ENCODE measurements at places on chromosomes 6 and 20.

GRCh38 chr6:17950095-17950494 is 37.3 kb downstream of the KIF13A start:
- no peak for DNase-seq

DNA sequence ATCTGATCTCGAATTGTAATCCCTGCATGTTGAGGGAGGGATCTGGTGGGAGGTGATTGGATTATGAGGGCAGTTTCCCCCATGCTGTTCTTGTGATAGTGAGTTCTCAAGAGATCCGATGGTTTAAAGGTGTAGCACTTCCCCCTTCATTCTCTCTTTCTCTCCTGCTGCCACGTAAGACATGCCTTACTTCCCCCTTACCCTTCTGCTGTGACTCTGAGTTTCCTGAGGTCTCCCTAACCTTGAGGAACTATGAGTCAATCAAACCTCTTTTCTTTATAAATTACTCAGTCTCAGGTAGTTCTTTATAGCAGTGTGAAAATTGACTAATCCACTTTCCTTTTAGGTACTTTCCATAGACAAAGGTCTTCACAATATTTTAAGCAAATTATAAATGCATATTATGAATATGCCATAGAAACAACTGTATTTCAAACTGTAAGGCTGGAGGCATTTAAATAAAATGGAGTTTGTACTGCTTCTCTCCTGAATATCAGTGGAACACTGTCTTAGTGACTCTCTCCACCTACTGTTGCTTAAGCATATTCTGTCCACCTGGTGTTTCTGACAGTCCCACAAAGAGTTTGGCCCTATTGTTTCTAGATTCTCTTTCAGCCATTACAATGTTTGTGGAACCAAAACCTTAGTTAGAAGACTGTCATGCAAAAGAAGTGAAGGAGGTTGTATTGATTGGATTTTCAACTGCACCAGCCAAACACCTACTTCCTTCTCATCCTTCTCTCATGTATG is 24.3 kb upstream of the IL17A start:
- no peak for DNase-seq

GRCh38 chr20:48186915-48187314 is 401.6 kb upstream of the SULF2 start:
- no peak for DNase-seq

DNA sequence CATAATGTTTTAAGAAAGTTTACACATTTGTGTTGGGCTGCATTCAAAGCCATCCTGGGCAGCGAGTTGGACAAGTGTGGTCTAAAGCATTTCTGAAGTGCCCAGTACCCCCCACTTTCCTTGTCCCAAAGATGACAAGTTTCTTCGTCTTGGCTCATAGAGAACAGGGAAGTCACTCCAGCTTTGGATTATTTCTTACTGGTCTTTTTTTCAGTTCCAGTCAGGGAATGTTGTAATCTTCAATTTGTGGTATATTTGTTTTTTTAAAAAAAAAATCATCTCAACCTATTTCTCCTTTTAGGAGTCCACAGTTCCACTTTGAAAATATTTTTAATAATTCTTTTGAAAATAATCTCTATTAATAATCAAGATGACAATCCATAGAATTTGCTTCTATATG is 34.0 kb downstream of the SLX4IP start:
- no peak for DNase-seq

GRCh38 chr6:151136141-151136755 is 103.5 kb upstream of the AKAP12 start:
- DNase-seq: no peak

DNA sequence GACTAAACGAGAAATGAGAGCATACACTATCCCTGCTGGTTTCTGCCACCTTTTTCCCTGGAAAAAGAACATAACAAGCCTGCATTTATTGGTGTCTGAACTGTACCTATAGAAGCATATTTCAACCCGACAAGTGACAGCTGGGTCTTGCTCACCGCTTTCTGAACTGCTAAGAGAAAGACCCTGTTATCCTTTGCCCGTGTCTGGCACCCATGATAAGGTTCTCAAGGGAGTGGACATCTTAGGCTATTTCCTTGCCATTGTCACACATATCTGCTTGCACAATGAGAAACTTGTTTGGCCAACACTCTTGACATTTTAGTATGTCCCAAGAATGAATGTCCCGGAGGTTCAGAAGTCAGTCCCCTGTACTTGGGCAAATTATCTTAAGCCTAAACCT is 19.3 kb downstream of the RIPOR2 start:
- DNase-seq: no peak

DNA sequence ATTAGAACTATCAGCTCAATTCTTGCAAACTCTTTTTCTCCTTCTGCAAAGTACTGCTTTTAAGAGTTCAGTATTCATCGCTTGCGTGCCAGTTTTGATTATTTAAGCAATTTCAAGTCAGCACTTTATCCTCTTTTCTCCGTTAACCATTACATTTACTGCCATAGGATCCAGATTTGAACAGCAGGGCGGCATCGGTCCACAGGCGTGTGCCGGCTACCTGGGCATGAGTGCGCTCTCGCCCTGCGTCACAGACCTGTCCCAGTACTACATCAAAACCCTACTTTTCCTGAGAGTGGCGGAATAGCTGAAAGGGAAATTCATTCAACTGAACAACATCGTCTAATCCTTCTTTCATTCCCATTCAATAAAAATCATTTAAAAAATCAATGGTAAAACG is 53.4 kb downstream of the MYLK4 start:
- DNase-seq: no peak

DNA sequence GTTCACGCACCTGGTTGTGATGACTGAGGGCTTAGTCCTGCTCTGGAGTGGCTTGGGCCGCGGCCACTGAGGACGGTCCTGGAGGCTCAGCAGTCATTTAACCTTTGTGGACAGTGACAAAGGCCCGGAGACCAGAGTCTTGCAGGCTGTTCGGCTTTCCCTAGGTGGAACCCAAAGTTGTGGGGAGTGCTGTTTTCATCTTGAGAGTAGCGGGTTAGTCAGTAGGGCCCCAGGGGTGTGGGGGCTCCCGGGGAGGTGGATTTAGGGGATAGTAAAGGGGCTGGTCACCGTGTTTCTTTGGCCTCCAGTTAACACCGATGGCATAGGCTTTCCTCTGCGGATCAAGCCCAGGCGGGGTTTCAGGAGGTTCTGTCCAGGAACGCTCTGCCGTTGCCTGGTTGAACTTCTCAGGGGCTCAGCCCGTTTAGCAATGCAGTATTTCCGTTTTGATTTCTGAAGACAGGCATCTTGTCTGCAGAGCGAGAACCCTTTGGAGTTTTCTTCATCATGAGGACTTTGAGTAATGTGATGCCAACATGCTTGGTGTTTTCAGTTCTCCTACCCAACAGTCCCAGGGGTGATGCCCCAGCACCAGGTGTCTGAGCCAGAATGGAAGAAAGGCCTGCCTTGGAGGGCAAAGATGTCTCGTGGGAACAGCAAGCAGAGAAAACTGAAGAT is 31.8 kb downstream of the ZNF831 start:
- no peak for DNase-seq
